MCF 10A (cell line): ENCODE measurements at places on chromosomes 16 and 17. TPM values are rescaled to one million over a fixed set of nuclear protein-coding genes. Genes with fewer than 3 reads are reported as not detected.

C16orf96 gene
- total RNA-seq: not detected in 2 replicates

STUB1 gene
- 99.3 and 124 TPM in 2 replicates for total RNA-seq

KRTAP3-2 gene
- not detected in 2 replicates for total RNA-seq

DNA sequence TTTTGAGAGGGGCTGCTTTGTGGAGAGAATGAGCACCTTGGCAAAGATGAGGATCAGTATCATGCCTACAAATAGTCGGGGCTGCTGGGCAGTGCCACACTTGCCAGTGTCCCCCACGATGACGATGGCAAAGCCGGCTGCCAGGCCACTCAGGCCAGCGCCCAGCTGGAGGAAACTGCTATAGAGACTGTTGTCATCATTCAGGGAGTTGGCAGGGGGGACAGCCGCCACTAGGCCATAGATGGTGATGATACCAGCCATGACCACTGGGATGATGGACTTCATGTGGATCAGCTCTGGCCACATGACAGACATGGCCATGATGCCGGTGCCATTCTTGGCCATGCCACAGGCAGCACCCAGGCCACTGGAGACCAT, 23.8 kb downstream of the MINK1 start:
- H3K27ac ChIP-seq: peak overlapping the region; percentile 85
- peaks cover 61% of the 10 kb centered on the region for H3K4me1 ChIP-seq
- DNase-seq: no peak
- H3K27me3 ChIP-seq: no peaks in the 10 kb centered on the region

- no peak overlapping the region for H3K27ac ChIP-seq
- H3K36me3 ChIP-seq: no peaks in the 10 kb centered on the region
- H3K4me1 ChIP-seq: no peaks in the 10 kb centered on the region
- no peak for DNase-seq
These were observed 51.9 kb downstream of the PLCG2 start for GRCh38 chr16:81830845-81831540.

GRCh38 chr17:42386777-42387657, 1.2 kb downstream of the STAT3 start:
- no peaks in the 10 kb centered on the region for H3K27me3 ChIP-seq
- H3K4me3 ChIP-seq: peak overlapping the region; percentile 90
- H3K36me3 ChIP-seq: peaks cover 37% of the 10 kb centered on the region
- DNase-seq: peak; percentile 92
- peaks cover 19% of the 10 kb centered on the region for H3K4me1 ChIP-seq

DNA sequence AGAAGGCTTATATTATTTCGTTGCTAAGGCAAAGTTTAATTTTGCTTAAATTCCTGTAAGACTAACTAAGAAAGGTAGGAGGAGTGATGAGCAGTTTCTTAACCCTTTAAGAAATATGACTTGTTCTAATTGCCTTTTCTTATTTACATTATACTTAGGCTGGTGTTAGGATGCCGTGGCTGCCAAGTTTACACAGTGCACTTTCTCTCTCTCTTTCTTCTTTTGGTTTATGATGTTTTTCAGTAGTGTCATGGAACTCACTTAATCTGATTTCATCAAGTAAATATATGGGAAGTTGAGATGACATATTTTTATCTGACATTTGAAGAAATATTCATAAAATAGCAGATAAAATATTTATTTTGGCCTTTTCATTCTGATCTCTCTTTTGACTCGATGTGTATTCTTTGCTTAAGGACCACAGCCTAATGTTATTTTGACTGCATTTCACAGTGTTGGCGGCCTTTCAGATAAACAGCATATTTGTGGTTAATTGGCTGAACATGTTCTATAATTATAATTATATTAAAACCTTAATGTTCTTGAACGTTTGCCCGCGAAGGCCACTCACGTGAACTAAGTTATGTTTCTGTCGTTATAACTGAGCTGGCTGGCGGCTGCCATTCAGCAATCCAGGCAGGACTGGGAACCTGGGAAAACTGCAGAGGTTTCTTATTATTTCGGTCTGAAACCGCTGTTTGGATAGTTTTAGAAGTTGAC, 191.6 kb downstream of the WWOX start:
- DNase-seq: no peak
- no peak overlapping the region for H3K4me3 ChIP-seq
- H3K27ac ChIP-seq: no peak overlapping the region
- no peaks in the 10 kb centered on the region for H3K27me3 ChIP-seq

GRCh38 chr16:10599626-10600025, 19.2 kb upstream of the EMP2 start:
- H3K36me3 ChIP-seq: no peaks in the 10 kb centered on the region
- no peaks in the 10 kb centered on the region for H3K27me3 ChIP-seq
- peaks cover 8% of the 10 kb centered on the region for H3K4me1 ChIP-seq
- DNase-seq: no peak
- H3K27ac ChIP-seq: no peak overlapping the region
- no peak overlapping the region for H3K4me3 ChIP-seq
